ENCODE measurements at places on chromosomes 12 and 14.
A peak's percentile ranks its signal among the peaks of the same experiment; 100 is the strongest.

DNA sequence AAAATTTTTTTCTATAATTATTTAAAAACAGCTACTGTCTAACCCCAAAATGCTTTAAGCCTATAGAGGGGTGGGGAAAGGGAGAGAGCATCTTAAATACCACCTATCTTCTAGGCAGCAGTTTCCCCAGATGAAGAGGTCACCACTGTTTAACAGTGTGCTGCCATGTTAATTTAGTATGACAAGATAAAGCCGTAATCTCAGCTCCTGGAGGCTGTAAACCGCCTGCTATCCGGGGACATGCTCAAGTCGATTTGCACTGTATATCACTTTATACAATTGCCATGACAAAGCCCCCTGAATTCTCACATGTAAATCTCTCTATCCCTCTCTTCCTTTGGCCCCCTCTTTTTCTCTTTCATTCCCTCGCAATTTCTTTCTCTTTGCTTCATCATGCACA is 68.5 kb downstream of the SOX5 start:
- DNase-seq, result no peak

- no peak for DNase-seq
These were observed 85.0 kb downstream of the FOXN3 start for GRCh38 chr14:89332031-89332430.

DNA sequence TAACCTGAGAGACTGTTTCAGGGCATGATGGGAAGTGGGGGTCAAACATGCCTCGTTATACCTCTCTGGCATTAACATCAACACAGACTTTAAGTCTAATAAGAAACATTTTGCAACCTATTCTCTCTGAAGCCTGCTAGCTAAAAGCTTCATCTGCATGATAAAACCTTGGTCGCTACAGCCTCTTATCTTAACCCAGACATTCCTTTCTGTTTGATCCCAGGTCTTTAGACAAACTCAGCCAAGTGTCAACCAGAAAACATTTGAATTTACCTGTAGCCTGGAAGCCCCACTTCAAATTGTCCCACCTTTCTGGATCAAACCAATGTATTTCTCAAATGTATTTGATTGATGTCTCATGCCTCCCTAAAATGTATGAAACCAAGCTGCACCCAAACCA is 9.1 kb downstream of the PPP2R3C start:
- no peak for DNase-seq

DNA sequence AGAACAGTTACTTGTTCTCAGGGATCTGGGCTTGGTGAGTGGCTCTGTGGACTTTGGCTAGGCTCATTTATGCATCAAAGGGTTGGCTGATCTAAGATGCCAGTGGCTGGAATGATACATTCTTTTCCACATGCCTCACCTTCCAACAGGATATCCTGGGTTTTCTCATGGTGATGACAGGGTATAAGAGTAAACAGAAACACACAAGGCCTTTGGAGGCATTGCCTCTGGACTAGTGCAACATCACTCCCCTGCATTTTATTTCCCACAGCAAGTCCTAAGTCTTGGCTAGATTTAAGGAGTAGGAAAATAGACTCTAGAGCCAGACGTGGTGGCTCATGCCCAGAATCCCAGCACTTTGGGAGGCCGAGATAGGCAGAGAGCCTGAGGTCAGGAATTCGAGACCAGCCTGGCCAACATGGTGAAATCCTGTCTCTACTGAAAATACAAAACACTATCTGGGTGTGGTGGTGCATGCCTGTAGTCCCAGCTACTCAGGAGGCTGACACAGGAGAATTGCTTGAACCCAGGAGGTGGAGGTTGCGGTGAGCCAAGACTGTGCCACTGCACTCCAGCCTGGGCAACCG is 47.9 kb downstream of the RPH3A start:
- peak; percentile 25 for DNase-seq

DNA sequence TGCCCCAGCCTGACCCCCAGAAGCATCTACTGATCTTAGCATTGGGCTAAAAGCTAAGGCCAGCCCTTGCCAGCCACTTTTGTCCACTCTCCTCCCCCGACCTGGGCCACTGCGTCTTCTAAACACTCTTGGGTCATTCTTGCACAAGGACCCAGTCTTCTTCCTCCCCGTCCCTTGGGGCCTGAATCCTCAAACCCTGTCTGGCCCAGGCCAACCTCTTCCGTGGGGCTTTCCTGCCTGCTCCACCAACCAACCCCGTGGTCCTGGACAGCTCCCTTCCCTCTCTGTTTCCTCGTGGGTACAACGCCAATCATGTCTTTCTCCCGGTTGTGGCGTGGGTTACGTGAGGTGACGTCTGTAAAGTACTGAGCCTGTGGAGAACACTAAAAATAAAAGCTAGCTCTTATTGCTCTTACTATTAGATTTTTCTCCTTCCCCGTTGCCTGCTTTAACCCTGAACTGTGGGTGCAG is 21.5 kb downstream of the FAM222A start:
- no peak for DNase-seq

GRCh38 chr14:41072776-41073175 is 533.9 kb upstream of the LRFN5 start:
- DNase-seq, result no peak

GRCh38 chr12:114943601-114944000 is 259.6 kb upstream of the TBX3 start:
- no peak for DNase-seq

DNA sequence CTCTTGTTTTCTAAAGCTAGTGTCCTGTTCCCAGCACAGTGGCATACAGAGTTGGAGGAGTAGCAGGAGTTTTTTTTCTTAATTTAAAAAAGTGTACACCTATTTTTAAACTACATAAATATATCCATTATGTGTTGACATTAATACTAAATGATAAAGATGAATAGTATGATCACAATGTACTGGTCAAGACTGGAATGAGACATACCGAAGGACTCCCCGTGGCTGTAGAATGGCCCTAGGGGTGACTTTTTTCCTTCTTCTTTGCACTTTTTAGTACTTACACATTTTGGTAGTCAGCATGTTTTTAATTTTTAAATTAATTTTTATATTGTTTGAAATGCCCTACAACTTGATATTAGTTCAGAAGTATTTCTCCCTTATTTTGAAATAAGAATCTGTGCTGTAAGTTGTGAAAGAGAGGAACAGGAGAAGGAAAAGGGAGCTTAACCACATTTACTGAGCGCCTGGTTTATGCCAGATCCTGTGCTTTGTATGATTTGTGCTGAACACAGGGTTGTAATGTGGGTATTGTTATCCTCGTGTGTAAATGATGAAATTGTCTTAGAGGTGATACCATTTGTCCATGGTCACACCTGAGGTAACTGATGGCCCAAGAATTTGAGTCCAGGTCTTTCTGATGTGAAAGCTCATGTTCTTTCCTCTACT is 136.5 kb downstream of the TGFB3 start:
- no peak for DNase-seq

GRCh38 chr14:68211421-68211820 is 391.8 kb downstream of the RAD51B start:
- DNase-seq, result no peak

DNA sequence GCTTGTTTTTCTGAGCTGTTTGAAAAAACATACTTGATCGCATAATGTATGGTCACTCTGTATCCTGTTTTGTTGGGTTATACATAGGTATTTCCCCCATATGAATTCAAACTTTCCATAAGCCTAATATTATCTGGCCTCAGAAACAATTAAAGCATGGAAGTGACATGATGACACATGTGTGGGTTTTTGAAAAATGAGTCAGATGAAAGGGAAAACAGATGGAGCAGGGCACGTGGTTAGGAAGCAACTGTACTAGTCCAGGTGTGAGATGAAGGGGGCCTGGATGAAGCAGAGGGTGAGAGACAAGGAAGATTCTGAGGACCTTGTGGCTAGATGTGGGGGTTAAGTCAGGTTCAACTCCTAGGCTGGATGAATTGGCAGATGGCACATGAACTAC is 92.7 kb upstream of the DNM1L start:
- no peak for DNase-seq

DNA sequence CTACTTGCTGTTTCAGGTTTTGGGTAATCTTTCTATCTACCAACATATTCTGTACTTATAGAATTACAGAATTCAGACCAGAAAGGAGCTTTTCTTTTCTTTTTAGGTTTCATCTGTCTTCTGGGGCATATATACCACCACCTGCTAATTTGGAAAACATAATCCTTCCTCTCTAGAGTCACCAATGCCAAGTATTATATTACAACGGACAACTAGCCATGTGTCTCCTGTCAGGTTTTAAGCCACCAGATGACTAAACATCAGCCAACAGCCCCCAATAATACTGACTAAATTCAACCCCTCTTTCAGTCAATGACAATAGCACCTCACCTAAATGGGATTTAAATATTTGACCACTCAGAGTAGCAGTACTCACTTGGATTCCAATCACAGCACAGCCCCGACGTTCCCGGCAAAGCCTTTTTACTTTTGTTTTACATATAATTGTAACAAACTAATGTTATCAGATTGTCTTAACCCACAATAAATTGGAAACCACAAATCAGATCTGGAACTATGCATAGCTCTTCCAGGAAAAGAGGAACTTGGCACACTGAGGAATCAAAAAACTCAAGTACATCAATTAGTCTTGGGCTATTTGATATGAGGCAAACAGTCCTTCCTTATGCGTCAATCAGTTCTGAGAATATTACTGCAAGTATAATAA is 13.5 kb downstream of the SLC11A2 start:
- no peak for DNase-seq

- no peak for DNase-seq
These were observed 2.6 kb downstream of the SVOP start for GRCh38 chr12:109018296-109018695.

- DNase-seq, result no peak
These were observed 251.6 kb downstream of the NUAK1 start for GRCh38 chr12:105887131-105887530.
